ENCODE measurements at places on chromosomes 6 and 20.

GRCh38 chr20:56440346-56441007 lies 27.9 kb upstream of the RTF2 start:
- no peak overlapping the region for H3K4me3 ChIP-seq
- H3K4me1 ChIP-seq = no peaks in the 10 kb centered on the region
- DNase-seq = no peak
- no peaks in the 10 kb centered on the region for H3K27me3 ChIP-seq
- no peak overlapping the region for H3K27ac ChIP-seq

DNA sequence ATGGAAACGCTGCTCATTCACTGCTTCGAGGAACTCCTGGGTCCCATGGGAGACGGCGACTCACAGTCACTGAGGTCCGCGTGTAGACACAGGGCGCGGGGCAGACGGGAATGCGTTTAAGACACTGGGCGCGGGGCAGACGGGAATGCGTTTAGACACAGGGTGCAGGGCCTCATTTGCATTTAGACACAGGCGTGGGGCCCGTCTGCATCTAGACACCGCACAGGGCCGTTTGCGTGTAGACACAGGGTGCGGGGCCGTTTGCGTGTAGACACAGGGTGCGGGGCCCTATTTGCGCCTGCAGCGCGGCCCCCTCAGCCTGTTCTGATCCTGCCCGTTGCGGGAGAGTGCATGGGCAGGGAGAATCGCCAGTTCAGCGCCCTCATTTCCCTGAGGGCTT lies 10.4 kb downstream of the DACT2 start:
- no peak overlapping the region for H3K4me3 ChIP-seq
- no peak overlapping the region for H3K27ac ChIP-seq
- H3K36me3 ChIP-seq = no peaks in the 10 kb centered on the region
- no peaks in the 10 kb centered on the region for H3K27me3 ChIP-seq

GRCh38 chr6:21937466-21937865 lies 343.9 kb downstream of the SOX4 start:
- no peak overlapping the region for H3K4me3 ChIP-seq
- no peaks in the 10 kb centered on the region for H3K36me3 ChIP-seq
- H3K4me1 ChIP-seq = peaks cover 7% of the 10 kb centered on the region
- no peak for DNase-seq
- no peak overlapping the region for H3K27ac ChIP-seq
- H3K27me3 ChIP-seq = no peaks in the 10 kb centered on the region

DNA sequence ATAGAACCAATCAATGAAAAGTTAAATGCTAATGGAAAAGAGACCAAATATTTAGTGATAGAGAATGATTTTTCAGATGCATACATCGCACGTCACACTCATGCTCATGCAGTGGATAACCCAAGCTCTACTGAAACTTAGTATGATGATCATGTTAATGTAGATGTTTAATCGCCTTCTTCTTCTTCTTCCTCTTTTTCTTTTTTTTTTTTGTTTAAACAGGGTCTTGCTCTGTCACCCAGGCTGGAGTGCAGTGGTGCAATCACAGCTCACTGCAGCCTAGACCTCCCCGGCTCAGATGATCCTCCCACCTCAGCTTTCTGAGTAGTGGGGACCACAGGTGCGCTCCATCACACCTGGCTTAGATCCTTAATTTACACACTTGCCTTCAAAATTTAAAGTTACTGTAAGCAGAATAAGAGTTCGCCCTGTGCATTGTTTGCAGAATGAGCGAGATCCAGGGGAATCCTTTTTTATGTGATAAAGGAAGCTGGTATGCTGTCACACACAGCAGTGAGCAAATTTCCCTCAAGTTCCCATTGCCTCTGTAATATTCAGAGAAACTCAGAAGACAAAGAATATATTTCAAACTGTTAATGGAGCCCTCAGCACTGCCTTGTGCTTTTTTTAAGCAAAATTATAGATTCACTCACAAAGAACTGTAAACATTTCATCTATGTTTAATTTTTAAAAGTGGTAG lies 194.2 kb upstream of the SGK1 start:
- no peak overlapping the region for H3K4me3 ChIP-seq
- no peak for DNase-seq
- H3K36me3 ChIP-seq = no peaks in the 10 kb centered on the region
- H3K4me1 ChIP-seq = no peaks in the 10 kb centered on the region

GRCh38 chr6:126107475-126108166 lies 121.3 kb downstream of the TRMT11 start:
- peaks cover 14% of the 10 kb centered on the region for H3K36me3 ChIP-seq
- H3K27me3 ChIP-seq = no peaks in the 10 kb centered on the region
- H3K4me3 ChIP-seq = no peak overlapping the region
- no peaks in the 10 kb centered on the region for H3K4me1 ChIP-seq
- no peak for DNase-seq

DNA sequence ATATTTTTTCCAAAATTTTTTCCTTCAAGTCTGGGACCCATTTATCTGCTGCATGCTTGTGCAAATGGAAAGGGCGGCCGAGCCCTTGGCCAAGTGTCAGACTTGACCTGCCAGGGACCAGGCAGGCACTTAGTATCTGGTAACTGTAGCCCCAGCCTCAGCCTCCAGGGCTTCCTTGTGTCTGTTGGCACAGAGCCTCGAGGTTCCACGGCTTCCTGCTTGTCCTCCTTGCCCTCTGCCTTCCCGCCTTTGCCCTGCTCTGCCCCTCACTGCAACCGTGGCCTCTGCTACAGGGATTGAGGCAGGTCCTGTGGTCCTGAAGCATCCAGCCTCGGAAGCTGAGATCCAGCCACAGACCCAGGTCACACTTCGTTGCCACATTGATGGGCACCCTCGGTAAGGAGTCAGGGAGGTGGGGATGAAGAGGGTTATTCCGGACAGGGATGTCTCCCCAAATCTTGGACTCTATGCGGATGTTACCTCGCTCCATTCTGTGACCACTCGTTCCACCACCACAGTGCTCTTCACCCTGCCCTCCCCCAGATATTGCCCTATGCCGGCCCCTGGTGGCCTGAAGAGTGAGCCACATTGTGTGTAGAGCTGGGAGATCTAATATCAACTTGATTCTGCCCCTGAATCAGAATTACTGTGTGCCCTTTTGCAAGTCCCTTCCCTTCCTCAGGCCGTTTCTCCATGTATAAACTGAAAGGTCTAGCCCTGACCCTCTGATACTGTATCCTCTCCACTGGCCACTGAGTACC lies 41.5 kb upstream of the SRF start:
- H3K27me3 ChIP-seq = peaks cover 4% of the 10 kb centered on the region
- H3K4me1 ChIP-seq = no peaks in the 10 kb centered on the region
- H3K4me3 ChIP-seq = no peak overlapping the region
- no peak overlapping the region for H3K27ac ChIP-seq
- no peak for DNase-seq
- H3K36me3 ChIP-seq = no peaks in the 10 kb centered on the region

GRCh38 chr6:103729658-103730057 lies 1130.1 kb downstream of the HACE1 start:
- no peaks in the 10 kb centered on the region for H3K4me1 ChIP-seq
- H3K27ac ChIP-seq = no peak overlapping the region
- H3K4me3 ChIP-seq = no peak overlapping the region
- DNase-seq = no peak

- H3K27me3 ChIP-seq = peaks cover 10% of the 10 kb centered on the region
- H3K4me1 ChIP-seq = no peaks in the 10 kb centered on the region
- H3K27ac ChIP-seq = no peak overlapping the region
- peak; percentile 30 for DNase-seq
Measured at GRCh38 chr6:100479179-100480035, 14.7 kb upstream of the SIM1 start.

DNA sequence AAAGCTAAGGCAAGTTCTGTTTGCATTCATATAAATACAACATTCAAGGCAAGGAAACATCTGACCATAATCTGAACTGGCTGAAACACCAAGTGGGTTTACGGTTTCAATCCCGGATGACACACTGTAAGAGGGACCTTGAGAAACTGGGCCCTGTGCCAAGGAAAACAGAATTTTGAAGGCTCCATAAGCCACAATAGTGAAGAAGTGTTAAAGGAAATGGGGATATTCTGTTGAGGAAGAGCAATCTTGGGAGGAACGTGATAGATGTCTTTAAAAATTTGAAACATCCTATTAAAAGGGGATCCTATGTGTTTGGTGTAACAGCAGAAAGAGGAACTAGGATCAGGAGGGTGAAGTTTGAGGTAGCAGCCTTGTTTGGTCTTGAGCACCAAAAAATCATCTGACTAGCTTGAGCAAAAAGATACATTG lies 82.4 kb upstream of the TAB2 start:
- no peaks in the 10 kb centered on the region for H3K36me3 ChIP-seq
- DNase-seq = peak; percentile 48
- no peak overlapping the region for H3K4me3 ChIP-seq
- peaks cover 39% of the 10 kb centered on the region for H3K4me1 ChIP-seq
- peak overlapping the region; percentile 31 for H3K27ac ChIP-seq

GRCh38 chr6:155244434-155244833 lies 19.4 kb upstream of the CLDN20 start:
- H3K4me3 ChIP-seq = no peak overlapping the region
- no peak overlapping the region for H3K27ac ChIP-seq
- no peak for DNase-seq
- no peaks in the 10 kb centered on the region for H3K27me3 ChIP-seq
- H3K4me1 ChIP-seq = no peaks in the 10 kb centered on the region

DNA sequence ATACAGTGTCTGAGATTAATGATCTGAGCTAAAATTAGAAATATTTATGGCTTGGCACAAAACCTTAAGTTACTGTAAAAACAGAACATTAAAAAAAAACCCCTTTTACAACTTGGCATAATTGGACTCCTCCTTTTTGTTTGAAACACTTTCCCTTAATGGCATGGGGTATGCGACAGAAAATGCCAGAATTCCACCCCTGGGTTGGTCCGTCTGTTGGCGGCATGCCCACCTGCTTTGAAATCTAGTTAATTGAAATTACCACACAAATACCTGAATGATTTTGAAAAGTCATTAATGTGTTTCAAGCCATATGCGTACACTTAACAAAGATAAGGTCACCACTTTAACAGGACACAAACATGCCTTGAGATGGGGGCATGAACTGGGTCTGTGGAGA lies 175.1 kb upstream of the FOXQ1 start:
- H3K27me3 ChIP-seq = no peaks in the 10 kb centered on the region
- no peak overlapping the region for H3K27ac ChIP-seq
- no peak for DNase-seq

GRCh38 chr6:160299559-160299958 lies 40.9 kb upstream of the SLC22A2 start:
- peaks cover 8% of the 10 kb centered on the region for H3K4me1 ChIP-seq
- no peaks in the 10 kb centered on the region for H3K27me3 ChIP-seq
- no peaks in the 10 kb centered on the region for H3K36me3 ChIP-seq
- H3K27ac ChIP-seq = no peak overlapping the region
- DNase-seq = no peak

- H3K4me1 ChIP-seq = no peaks in the 10 kb centered on the region
- H3K27me3 ChIP-seq = no peaks in the 10 kb centered on the region
- H3K27ac ChIP-seq = no peak overlapping the region
- H3K36me3 ChIP-seq = no peaks in the 10 kb centered on the region
- H3K4me3 ChIP-seq = no peak overlapping the region
Measured at GRCh38 chr20:8662433-8662954, 406.4 kb upstream of the PLCB4 start.

DNA sequence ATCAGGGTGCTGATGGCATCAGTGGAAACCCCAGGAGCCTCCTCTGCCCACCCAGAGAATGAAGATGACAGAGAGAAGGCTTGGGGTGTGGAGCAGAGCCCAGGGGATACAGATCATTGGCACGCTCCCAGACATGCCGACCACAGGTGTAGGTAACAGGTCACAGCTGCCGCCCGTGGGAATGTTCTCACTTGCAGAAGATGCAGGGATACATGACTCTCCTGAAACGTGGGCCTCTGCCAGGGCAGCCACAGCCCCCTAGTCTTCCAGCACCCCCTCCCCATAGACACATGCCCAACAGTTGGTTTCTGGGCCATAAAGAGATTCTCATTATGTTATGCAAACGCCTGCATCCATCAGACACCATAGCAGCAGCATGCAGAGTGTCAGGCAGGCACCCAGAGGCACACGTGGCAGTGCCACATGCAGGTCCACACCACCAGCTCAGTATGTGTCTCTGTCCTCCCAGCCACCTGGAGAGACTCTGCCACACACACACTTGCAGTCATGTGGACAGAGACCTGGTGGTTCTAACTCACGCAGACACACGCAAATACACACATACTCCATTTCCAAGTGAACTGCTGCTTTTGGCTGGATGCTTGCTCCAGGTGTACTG lies 45.5 kb downstream of the LRFN2 start:
- H3K27ac ChIP-seq = no peak overlapping the region
- DNase-seq = no peak
- no peaks in the 10 kb centered on the region for H3K36me3 ChIP-seq
- no peaks in the 10 kb centered on the region for H3K27me3 ChIP-seq
- H3K4me3 ChIP-seq = no peak overlapping the region

- H3K27ac ChIP-seq = no peak overlapping the region
- peaks cover 6% of the 10 kb centered on the region for H3K36me3 ChIP-seq
- DNase-seq = no peak
- no peaks in the 10 kb centered on the region for H3K4me1 ChIP-seq
- no peaks in the 10 kb centered on the region for H3K27me3 ChIP-seq
Measured at GRCh38 chr20:34768096-34768495, 57.4 kb downstream of the NCOA6 start.

DNA sequence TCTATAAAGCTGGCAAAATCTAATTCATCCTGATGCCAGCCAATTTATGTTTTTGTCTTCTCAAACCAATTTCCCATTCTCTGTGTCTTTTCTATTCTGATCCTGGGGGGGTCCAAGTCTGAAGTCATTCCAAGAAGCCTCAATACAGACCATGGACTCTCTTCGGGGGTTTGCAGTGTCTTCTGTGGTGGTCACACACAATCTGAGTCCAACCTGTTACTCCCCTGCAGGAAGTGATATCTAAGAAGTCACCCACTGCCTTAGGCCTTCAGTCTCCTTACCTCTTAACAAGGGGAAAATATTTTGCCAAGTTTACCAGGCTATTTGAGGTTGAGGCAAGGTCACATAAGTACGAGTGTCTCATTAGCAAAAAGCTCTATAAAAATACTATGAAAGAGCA lies 1.9 kb downstream of the TRIM26 start:
- no peak overlapping the region for H3K4me3 ChIP-seq
- no peaks in the 10 kb centered on the region for H3K36me3 ChIP-seq
- no peak overlapping the region for H3K27ac ChIP-seq
- no peak for DNase-seq
- no peaks in the 10 kb centered on the region for H3K27me3 ChIP-seq
- peaks cover 42% of the 10 kb centered on the region for H3K4me1 ChIP-seq

GRCh38 chr6:146302994-146303393 lies 240.6 kb upstream of the RAB32 start:
- H3K27me3 ChIP-seq = no peaks in the 10 kb centered on the region
- H3K4me1 ChIP-seq = no peaks in the 10 kb centered on the region
- no peak overlapping the region for H3K4me3 ChIP-seq
- no peak overlapping the region for H3K27ac ChIP-seq
- DNase-seq = no peak

- no peak for DNase-seq
- H3K27me3 ChIP-seq = no peaks in the 10 kb centered on the region
- no peak overlapping the region for H3K4me3 ChIP-seq
- peaks cover 3% of the 10 kb centered on the region for H3K4me1 ChIP-seq
Measured at GRCh38 chr6:21182589-21182988, 411.0 kb upstream of the SOX4 start.

Data from tibial nerve (tissue), 4 donors.